Heart right ventricle (tissue), 16 donors: ENCODE measurements at places on chromosomes 1 and 21.

DNA sequence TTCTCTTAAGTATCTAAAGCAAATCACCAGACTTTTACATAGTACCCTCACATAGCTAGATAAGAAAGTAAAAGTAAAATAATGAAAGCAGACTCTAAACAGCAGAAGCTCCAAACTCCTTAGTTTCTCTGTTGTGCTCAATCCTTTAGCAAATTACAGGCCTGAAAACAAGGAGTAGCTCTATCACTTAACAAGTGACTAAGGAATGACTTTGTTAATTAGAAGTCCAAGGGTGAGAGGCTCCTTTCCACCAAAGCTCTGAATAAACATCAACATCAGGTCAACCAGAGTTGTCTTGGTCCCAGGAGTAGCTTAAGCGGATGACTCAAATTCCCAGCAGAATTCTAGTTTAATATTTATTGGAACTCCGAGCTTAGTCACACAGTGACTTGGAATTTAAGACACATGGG is 5.9 kb downstream of the NRIP1 start:
- no peak for DNase-seq

- DNase-seq = no peak
These were observed 121.6 kb upstream of the IRF2BP2 start for GRCh38 chr1:234731569-234732085.

GRCh38 chr1:37741130-37741529 is 23.8 kb downstream of the EPHA10 start:
- no peak for DNase-seq

- no peak for DNase-seq
These were observed 25.9 kb downstream of the KCNC4 start for GRCh38 chr1:110235834-110236682.

DNA sequence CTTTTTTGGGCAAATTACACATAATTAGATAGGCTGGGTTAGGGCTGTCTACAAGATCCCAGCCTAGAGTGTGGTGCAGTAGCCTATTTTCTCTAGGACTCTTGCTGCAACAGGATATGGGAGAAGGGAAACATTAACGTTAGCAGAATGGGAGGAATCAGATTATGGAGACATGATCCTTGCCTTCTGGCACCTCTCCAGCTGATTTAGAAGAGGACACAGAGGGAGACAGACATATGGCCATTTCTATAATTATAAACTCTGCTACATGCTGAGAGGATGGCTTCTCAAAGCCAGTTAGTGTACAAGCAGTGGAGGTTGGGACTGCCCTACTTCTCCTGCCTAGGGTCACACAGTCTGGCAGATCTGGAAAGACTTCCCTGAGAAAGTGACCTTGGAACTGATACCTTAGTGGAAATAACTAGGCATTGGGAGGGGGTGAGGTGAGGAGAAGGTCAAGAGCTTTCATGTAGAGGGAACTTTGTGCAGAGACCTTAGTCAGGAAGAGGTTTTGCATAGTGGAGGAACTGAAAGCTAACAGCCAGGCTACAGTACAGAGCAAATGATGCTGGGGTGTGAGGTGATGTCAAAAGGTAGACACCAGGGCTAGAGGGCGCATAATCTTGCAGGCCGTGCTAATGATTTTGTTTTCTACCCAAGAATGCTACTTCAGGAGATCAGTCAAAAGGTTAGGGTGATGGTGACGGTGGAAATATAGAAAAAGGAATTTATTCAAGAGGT is 1.2 kb upstream of the CD1D start:
- DNase-seq = no peak

- DNase-seq = no peak
These were observed 92.9 kb downstream of the RHOU start for GRCh38 chr1:228828151-228828550.

DNA sequence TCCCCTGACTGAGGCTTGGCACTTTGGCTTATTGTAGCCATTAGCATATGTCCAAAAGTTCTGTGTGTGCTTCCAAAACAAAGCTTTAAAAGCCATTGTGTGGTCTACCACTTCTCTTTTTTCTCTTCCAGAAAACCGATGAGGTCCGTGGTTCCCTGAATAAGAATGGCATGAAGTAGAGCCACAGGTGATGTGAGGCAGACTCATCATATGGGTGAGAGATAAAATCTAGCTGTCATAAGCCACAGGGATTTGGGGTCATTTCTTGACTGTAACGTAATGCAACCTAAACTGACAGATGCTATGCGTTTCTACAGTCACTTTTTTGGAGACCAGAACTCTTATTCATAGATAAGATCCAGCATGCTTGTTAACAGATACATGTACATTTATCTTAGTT is 7.0 kb upstream of the GREM2 start:
- DNase-seq = no peak

- DNase-seq = no peak
These were observed 2.3 kb upstream of the FAM177B start for GRCh38 chr1:222734740-222735139.

DNA sequence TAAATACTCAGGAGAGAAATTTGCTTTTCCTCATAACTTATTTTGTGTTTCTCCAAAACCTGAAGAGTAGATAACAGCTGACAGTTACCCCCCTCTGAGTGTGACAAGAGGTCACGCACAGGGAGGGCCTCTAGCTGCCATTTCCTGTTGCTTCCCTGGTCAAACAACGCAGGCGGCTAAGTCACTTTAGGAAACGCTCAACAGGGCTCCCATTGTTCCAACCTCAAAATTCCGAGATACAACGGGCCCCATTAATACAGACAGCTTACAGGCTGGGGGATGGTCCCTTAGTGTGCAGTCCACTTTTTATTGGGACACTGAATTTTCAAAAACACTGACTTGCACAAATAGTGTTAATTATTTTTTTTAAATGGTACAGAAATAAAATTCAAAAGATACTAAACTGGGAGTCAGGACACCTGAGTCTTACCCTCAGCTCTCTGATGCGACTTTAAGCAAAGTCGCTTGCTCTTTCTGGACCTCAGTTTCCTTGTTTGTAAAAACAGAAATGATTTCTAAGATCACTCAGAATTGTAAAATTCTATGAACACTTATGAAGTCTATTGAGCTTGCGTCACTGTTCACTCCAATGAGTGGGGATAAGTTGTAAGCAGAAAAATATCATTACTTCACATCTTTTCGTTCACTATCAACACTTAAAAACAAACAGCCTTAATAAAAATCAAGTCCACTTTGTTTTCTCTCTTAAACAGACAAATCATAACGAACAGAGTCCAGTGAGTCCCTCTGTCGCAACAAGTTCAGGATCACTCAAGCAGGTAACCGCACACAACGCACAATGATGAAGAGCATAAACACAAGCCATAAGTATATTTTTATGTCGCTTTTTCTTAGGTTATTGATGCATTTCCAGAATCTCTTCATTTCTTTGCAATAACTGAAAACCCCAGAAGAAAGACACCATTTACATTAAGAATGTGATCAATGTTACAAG is 13.5 kb downstream of the LZIC start:
- no peak for DNase-seq

- DNase-seq = no peak
These were observed 1.7 kb upstream of the ACTRT2 start for GRCh38 chr1:3019516-3020051.

DNA sequence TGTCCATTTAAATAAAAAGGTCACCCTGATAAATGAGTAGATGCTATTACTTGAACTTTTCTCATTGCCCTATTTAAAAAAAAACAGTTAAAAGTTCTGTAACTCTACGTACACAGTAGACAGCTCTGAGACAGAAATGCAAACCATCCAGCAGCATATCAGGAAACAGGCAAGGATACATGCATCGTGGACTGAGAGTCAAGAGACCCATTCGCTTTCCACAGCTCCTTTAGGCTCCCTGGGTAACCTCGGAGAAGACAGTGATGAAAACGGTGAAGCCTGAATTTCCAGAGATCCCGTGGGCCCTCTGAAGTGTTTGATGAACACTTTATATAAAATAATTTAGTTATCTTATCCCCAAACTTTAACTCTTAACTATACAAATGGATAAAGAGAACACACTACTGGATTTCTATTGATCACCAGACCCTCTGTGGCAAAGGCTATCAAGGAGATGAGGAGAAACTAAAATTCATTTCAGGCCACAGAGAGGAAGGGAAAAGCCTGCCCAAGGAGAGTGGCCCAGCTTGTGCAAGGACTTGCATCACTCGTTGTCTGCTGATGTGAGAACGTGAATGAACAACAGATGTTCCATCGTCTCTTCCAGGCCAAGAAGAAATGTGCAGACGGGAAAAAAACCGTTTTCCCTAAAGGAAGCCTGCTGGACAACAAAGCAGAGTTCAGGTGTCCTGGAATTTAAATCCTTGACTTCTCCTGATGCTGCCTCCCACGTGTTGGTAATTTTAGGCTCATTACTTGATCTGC is 131.0 kb downstream of the TGFBR3 start:
- peak; percentile 53 for DNase-seq

DNA sequence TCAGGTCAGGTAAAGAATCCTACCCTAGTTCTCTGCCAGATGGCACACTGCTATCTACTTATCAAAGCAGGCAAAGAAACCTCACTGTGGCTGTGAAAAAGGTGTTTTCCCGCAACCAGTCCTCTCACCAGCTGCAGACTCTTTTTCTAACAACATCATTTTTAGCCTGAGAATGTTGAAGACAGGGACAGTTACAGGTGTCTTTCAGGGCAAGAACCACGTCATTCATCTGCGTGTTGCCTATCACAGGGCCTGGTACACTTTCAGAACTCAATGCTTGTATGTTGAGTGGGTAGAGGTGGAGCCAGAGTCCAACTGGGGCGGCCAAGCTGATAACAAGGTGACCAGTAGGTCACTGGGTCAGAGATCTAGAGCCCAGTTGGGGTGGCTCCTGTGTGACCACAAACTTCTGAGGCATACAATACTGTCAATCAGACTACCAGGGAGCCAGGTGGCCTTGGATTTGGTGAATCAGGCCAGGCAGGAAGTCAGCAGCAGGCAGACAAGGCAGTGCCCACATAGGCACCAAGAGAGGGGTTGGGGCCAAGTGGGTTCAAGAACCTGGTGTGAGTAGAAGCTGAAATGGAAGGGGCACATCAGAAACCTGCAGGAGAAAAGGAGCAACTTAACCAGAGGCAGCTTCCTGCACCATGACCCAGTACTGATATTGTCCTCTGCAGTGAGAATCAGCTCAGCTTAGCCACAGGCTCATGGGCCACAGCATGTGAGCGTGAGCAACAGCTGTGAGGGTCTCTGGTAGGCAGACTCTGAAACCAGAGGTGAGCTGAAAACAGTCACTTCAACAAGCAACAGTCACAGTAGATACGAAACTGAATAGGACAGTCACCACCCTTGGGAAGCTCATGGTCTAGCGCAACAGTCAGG is 123.6 kb downstream of the DTL start:
- DNase-seq = no peak

DNA sequence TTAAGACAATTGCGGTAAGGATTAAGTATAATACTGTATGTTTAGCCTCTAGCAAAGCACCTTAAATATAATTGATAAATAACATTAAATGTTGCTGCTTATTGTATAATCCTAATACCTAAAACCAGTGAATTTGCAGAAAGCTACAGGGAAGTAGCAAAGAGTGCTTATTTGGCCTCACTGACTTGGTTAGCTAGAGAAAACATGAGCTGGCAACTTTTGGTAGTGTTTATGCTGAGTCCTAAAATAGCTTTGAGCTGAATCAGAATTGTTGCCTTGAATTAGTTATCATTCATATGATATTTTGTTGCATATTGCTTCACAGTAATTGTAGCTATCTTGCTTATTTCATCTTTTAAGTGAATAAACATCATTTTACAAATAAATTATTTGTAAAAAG is 3.5 kb downstream of the TRIM67 start:
- DNase-seq = no peak

DNA sequence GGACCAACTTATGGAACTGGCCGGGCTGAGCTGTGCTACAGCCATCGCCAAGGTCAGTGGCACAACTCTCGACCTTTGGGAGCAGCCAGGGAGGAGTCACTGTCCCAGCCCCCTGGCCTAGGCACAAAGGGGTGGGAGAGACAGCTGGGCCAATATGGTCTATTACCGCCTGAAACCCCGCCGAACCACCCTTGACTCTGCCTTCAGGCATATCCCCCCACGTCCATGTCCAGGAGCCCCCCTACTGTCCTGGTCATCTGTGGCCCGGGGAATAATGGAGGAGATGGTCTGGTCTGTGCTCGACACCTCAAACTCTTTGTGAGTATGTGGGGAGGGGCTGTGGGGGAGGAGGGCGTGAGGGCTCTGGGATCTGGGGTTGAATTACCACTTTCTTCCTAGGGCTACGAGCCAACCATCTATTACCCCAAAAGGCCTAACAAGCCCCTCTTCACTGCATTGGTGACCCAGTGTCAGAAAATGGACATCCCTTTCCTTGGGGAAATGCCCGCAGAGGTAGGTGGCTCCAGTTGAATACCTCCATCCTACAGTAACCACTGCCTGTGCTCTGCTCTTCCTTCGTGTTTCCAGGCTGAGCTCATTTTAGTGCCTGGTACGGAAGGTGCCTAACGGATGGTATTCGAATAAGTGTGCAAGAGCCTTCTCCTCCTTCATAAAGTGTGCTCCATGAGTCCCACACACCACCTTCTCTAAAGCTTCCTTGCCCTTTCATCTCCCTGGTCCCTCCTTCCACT is 758 bp downstream of the NAXE start:
- no peak for DNase-seq

GRCh38 chr1:231354330-231355020 is 16.4 kb downstream of the SPRTN start:
- DNase-seq = no peak

DNA sequence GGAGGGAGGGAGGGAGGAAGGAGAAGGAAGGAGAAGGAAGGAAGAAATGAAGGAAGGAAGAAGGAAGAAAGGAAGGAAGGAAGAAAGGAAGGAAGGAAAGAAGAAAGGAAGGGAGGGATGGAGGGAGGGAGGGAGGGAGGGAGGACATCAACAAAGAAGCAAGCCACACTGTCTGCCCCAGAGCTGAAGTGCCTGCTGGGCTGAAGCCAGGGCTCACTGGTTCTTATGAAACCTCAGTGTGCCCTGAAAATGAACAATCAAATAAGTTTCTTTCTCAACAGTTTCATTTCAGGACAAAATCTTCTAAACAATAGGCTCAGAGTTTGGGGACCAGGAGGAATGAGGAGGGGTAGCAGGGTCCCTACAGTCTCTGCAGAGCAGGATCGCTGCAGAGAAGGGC is 21.1 kb downstream of the ARHGEF19 start:
- DNase-seq = no peak

GRCh38 chr1:24709791-24710441 is 35.3 kb upstream of the CLIC4 start:
- DNase-seq = no peak

GRCh38 chr21:28480470-28480869 is 512.2 kb downstream of the LTN1 start:
- no peak for DNase-seq

DNA sequence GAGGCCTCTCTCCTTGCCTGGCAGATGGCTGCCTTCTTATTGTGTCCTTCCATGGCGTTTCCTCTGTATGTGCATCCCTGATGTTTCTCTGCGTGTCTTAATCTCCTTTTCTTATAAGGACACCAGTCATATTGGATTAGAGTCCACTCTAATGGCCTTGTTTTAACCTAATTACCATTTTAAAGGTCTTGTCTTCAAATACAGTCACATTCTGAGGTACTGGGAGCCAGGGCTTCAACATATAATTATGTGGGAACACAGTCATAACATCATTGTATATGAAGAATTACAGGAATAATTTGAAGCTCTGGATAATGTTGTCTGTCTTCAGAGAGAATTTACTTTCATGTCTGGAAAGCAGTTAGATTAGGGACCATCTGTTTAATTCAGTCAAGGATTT is 56.4 kb upstream of the PTGFR start:
- no peak for DNase-seq
